RKO (cell line): ENCODE measurements at places on chromosomes 6 and 20.

DNA sequence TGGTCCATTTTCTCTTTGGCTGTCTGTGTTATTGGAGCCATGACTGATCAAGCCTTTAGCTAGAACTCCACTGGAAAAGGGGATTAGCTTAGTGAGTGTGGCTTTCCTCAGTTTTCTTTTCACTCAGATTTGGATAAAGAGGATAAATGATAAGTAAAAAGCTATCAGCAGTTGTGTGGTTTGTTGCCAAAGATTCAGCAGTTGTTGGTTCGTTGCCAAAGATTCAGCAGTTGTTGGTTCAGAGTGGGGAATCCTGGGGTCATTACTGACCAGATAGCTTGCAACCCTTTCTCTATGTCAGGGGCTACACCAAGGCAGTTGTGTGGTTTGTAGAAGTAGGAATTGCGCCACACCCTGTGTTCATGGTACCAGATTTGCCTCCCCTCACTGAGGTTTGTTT lies 107.7 kb upstream of the SCP2D1 start:
- no peak for DNase-seq

DNA sequence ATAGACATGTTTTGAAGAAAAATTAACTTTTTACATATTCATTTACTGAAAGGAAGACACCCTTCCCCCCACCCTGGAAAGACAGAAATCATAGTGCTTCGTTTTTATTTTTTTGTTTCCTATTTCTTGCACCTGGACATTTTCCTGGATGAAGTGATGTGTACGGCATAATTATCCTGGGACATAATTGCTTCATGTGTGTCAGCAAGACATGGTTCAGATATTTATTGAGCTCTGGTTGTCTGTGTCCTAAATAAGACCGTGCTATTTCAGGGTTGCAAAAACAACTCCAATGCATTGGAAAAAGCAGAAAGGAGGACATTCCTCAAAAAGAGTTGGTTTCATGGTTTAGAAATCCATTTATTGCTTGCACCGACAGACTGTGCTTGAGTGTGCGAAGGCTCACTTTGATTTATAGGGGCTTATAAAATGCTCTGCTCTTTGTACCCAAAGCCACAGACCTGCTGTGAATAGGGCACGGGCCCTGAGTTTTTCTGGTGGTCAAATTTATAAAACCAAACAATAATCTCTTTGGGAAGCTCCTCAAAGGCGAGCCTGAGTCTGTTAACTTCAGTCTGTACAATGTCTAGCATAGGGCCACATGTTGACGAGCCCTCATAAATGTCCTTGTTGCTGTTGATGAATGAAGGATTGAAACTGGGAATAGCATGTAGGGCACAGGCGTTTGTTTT lies 179.5 kb downstream of the SOX4 start:
- DNase-seq: no peak

- DNase-seq: no peak
Observed at GRCh38 chr20:57600320-57601210, 19.7 kb downstream of the ZBP1 start.

GRCh38 chr6:51429017-51429712 lies 610.5 kb downstream of the TFAP2B start:
- DNase-seq: no peak

DNA sequence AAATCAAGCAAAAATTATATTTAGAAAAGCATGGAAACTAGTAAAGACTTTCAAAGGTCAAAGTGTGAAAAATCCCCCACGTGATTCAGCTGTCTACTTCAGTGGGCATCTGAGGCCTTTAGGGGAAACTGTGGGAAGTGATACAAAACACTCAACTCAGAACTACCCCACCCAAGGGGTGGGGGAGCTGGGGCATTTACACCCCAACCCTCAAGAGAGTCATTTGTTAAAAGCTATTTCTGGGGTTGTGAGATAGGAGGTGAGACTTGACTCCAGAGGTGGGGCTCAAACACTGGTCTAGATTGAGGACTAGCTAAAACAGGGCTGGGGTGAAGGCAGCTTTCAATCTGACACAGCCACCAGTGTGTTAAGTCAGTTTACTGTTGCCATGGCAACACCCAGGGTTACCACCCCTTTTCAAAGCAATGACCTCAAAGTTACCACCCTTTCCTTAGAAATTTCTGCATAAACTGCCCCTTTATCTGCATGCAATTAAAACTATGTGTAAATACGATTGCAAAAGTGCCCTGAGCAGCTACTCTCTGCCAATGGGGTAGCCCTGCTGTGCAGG lies 9.9 kb upstream of the GTSF1L start:
- DNase-seq: peak; percentile 28

GRCh38 chr6:4472969-4473642 lies 303.1 kb upstream of the CDYL start:
- DNase-seq: no peak

DNA sequence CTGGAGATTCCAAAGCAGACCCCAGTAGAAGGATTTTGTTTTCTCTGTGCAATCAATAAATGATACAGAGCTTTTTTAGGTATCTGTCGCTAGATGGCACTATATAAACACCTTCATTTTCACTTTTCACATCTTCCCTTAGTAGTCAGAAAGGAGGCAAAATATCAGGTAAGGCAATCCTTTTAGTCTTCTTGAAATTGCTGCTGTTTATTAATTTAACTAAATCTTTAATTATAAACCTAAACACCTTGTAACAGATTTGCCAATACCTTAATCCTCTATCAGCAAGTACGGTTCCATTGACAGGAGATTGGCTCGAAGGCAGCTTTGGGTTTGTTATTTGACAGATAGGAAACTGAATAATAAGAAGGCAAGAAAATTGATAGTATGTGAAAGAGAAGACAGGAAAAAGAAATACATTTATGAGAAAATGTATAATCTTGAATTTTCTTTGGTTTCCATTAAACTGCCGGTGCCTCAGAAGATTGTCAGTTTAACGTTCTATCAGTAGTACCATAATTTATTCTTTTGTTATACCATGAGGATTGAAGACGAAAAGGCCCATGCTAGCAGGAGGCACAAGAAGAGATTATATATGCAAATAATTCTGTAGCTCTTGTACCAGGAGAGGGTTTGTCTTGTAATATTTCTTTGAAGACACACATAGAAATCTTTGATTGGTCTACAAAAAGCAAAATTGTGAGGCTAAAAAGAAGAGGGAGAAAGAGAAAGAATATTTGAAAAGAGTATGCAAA lies 23.5 kb upstream of the IBTK start:
- peak; percentile 71 for DNase-seq

GRCh38 chr6:22550971-22551670 lies 18.2 kb upstream of the HDGFL1 start:
- DNase-seq: no peak

DNA sequence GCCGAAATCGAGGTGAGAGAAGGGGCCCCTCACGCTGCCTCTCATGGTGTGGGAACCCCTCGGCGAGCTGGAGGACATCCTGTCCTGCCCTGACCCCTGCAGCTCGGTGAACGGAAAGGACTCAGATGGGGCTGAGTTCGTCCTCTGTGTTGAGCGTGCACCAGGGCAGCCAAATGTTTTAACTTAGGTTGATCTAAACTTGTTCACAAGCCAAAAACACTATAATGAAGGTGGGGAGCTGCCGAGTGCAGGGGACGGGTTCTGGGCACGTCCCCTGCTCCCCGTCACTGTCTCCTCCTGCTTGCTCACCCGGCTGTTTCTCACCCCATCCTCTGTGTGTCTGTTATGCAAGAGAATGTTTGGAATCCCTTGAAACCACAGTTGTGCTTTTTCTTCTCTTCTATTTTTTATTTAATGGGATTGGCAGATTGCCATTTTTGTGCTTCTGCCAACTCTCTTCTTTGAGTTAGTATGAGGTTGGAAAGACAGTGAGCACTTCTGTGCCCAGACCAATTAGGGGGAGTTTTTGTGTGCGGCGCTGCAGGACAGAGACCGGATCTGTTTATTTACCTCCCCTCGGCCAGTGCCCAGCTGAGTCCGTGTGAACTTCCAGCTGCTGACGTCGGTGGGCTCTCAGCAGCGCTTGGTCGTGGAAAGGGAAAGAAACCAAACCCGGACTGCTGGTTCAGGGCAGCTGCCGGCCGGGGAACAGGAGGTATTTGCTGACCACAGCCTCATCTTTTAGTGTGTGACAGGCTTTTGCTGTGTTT lies 158.1 kb downstream of the DTNBP1 start:
- DNase-seq: no peak

DNA sequence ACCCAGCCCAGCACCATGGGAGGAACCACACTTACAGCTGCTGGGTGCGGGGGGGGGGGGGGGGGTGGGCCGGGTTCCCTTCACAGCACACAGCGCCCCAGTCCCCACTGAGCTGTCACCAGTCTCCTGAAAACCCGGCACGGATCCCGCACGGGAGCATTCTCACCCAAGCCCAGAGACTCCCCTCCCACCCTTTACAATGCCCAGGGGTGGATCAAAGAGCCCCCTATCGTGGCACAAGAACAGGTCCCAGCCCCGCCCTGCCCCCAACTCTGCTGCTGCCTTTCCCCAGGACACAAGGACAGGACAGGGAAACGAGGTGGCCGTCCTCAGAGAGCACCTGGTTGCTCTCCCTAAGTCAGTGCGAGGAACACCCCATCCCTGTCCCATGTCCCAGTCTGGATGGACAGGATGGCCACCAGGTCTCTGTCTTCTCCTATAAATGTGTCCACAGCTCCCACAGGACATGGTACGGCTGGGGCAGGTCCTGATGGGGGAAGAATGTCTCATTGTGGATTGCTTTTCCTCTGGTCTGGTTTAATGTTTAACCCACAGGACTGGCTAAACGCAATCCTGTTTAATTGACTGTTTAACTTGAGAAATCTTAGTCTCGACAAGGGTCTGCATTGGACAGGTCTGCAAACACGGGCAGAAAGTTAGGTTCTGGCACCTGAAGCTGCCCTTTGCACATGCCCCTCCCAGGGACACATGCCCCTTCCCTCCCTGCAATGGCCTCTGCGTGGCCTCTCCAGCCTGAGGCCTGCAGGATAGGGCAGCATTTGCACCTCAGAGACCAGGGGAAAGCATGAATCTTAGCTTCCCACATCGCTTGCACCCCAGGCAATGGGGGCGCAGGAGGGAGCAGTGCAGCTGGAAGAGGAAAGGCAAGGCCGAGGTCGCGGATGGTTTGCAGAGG lies 45.3 kb downstream of the DACT2 start:
- no peak for DNase-seq

- no peak for DNase-seq
Observed at GRCh38 chr6:21524201-21524600, 69.3 kb upstream of the SOX4 start.

GRCh38 chr20:4546786-4547185 lies 174.9 kb upstream of the PRND start:
- peak; percentile 71 for DNase-seq

DNA sequence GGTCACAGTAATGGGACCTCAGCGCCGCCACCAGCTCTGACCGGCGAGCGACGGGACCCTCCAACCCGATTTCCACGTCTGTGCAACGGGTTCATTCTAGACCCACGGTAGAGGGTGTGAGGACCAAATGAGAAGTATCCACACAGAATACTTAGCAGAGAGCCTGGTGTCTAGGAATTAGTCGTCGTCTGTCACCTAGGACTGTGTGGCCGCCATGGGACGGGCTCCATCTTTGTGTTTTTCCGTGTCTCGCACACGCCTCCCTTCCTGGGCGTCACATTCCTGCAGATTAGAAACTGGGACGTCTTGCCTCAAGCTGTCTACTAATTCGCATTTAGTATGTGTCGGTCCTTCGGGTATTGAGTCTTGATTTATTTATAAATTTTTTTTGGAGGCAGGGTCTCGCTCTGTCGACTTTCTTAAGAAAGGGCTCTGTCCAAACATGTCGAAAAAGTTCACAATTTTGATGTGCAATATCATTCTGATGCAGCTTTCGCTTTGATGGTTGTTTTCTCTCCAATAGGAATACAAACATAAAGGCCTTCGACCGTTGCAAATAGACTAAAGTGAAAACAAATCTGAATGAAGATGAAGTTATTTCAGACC lies 563 bp downstream of the MGME1 start:
- DNase-seq: peak; percentile 70

DNA sequence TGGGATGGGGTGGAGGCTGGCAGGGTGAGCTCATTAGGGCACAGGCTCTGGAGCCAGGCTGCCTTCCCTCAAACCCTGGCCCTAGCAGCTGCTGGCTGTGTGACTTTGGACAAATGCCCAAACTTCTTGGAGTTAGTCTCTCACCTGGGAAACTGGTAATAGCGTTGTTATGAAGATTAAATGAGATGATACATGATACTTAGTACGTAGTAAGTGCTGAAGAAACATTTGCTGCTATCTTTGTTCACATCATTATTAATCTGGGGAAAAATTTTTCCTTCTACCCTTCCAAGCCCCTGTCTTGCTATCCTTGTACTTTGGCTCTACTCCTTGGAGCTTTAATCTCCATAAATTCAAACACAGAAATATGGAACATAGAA lies 22.3 kb upstream of the PPARD start:
- DNase-seq: no peak

- no peak for DNase-seq
Observed at GRCh38 chr6:158789115-158789917, 29.9 kb downstream of the EZR start.

DNA sequence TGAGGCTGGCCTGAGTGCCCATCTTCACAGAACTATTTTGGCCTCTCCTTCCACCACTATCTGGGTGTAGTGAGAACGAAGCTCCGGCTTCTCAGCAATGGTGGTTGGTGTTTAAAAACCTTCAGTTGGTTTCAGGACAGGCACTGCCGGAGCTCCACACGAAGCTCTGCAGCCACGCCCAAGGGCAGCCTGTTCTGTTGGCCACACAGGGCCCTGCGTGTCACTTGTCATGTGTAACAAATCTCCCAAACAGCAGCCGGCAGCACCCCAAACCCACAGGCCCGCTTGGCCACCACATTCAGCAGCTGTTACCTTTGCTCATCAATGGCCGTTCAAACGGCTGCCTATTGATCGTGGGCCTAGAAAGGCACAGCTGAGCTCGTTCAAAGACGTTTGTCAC lies 97.5 kb downstream of the ERMARD start:
- DNase-seq: no peak

- no peak for DNase-seq
Observed at GRCh38 chr20:17956099-17956685, 12.4 kb downstream of the SNX5 start.

GRCh38 chr20:717271-717670 lies 41.7 kb upstream of the SCRT2 start:
- no peak for DNase-seq

GRCh38 chr6:85458782-85459181 lies 8.9 kb downstream of the NT5E start:
- DNase-seq: no peak

- DNase-seq: no peak
Observed at GRCh38 chr20:48242623-48243022, 457.3 kb upstream of the SULF2 start.

DNA sequence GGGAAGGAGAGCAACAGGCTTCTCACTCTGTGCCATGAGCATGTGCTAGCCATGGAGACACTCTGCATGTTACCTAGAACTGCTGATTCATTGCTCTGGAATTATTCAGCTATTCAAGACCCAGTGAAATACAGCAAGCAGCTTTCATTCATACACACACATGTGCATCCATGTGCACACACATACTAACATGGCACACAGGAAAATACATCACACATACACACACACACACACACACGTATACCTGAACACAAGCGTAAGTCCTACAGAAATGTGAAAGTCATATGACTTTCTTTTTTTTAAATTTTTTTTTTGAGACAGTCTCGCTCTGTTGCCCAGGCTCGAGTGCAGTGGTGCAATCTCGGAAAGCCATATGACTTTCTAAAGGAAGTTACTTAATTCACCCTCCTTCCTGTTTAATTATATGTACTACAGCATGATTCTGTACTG lies 108.2 kb upstream of the NFATC2 start:
- peak; percentile 26 for DNase-seq

- no peak for DNase-seq
Observed at GRCh38 chr6:168514216-168514615, 73.2 kb downstream of the SMOC2 start.
